T-cell (primary cell): ENCODE measurements at places on chromosomes 1 and 21. TPM values are rescaled to one million over a fixed set of nuclear protein-coding genes. Genes with fewer than 3 reads are reported as not detected.

The PTGFR gene
- not detected for total RNA-seq

The LRRC38 gene
- 0.13 TPM for total RNA-seq

The DCST2 gene
- 1.6 TPM for total RNA-seq

The PHLDA3 gene
- total RNA-seq = 5.8 TPM

The RXRG gene
- not detected for total RNA-seq

The LDLRAD1 gene
- total RNA-seq = not detected

The SH2D2A gene
- 110 TPM for total RNA-seq

The MRPL24 gene
- 32.7 TPM for total RNA-seq

The TGFB2 gene
- 0.06 TPM for total RNA-seq

The DYRK3 gene
- 1.6 TPM for total RNA-seq

The MATN1 gene
- 0.20 TPM for total RNA-seq

The SLC5A9 gene
- total RNA-seq = not detected

The SOX13 gene
- 9.4 TPM for total RNA-seq

The TACSTD2 gene
- not detected for total RNA-seq

The OR2W3 gene
- not detected for total RNA-seq

DNA sequence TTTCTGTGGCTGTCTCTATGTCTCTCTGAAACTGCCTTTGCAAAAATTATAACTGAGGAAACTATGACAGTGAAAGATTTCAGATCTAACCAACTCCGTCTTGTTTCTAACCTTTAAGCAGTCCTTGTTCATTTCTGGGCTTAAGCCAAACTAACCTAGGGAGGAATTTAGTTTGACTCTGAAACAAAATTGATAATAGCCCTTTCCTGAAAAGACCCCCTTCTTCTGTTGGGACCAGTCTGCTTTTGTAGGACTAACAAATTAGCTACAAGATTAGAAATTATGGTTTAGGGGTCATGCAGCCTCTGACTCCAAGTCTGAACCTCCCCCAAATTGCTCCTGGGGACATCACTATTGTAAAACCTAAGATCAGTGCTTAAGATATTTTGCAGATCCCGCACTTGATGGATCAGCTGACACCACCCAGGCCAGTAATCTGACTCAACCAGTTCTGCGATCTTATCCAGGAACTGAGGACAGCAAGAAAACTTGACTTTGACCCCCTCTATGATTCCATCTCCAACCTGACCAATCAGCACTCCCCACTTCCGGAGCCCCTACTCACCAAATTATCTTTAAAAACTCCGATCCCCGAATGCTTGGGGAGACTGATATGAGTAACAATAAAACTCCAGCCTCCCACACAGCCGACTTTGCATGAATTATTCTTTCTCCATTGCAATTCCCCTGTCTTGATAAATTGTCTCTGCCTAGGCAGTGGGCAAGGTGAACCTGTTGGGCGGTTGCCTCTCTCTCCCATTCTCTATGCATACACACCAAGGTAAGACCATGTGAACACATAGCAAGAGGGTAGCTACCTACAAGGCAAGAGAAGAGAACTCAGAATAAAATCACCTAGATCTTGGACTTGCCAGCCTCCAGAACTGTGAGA is 11.1 kb upstream of the TRIM63 start:
- DNase-seq = no peak

DNA sequence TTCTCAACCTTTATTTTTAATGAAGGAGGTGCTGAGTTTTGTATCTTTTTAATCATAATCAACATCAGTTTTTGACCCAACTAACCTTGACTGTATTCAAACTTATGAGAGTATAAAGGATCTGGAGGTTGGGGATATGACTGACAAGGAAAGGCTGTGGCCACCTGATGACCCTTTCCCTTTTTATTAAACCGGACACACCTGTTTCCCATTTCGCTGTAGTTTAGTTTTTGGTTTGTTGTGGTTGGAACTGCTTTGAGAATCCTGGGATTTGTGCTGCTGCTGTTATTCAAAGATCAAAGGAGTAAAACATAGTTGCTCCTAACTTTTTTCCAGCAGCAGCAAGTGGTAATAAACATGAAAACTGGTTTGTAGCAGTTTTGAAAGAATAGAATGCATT is 12.4 kb downstream of the PRPF38A start:
- DNase-seq = no peak

DNA sequence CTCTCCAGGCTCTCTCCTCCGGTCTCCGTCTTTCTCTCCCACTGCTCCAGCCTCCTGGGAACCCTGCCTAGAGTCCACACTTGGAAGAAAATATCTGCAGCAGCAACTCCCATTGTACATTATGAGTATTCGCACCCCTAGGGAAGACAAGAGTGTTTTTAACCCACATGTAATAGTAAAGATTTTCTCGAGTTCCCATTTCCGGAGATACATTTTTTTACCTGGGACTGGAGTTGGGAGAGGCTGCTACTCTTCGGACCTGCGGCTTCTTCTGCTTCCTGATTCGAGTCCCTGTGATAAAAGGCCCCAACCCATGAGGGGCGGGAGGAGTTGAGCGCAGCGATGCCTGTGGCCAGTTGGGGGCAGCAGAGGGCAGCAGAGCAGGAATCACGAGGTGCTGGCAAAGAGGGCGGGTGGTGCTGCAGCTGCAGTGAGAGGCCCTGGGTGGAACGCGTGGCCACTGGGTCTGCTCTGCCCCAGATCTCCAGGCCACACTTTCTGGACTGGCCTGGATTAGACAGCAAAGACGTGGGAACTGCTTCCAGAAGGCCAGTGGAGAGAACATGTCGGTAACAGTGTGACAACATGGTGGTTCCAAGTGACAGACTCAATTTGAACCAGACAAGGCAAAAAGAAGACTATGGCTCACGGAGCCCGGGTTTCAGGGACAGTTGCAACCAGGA is 221.0 kb upstream of the CSF3R start:
- DNase-seq = peak; percentile 41

- DNase-seq = no peak
Observed at GRCh38 chr1:180241716-180242544, 11.9 kb downstream of the LHX4 start.

GRCh38 chr1:70318191-70318590 is 36.3 kb downstream of the ANKRD13C start:
- no peak for DNase-seq

GRCh38 chr1:207039380-207040180 is 7.0 kb upstream of the C1orf116 start:
- DNase-seq = no peak

DNA sequence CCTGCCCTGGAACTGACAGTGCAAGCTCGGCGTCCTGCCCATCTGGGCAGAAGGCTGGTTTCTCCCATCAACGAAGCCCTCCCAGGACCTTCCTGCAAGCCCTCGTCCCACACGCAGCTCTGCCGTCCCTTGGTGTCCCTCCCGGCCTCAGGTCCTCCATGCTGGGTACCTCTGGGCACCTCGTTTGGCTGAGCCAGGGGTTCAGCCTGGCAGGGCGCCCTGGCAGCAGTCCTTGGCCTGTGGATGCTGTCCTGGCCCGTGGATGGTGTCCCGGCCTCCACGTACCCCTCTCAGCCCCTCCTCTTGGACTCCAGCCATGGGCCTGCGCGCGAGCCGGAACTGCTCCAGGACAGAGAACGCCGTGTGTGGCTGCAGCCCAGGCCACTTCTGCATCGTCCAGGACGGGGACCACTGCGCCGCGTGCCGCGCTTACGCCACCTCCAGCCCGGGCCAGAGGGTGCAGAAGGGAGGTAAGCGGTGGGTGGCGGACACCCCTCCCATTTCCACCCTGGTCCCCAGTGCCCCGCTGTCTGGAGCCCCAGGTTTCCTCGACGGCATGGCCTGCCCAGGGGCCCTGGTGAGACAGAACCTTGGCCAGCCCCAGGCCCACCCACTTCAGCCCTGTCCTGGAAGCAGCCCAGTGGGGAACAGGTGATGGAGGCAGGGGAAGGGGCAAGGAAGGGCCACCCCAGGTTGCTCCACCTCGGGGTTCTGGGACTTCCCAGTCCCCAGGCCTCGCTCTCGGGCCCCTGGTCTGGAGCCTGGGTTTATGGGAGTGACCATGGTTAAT is 3.5 kb downstream of the TNFRSF14 start:
- no peak for DNase-seq

- DNase-seq = no peak
Observed at GRCh38 chr1:27436204-27437159, 44.1 kb downstream of the GPR3 start.

DNA sequence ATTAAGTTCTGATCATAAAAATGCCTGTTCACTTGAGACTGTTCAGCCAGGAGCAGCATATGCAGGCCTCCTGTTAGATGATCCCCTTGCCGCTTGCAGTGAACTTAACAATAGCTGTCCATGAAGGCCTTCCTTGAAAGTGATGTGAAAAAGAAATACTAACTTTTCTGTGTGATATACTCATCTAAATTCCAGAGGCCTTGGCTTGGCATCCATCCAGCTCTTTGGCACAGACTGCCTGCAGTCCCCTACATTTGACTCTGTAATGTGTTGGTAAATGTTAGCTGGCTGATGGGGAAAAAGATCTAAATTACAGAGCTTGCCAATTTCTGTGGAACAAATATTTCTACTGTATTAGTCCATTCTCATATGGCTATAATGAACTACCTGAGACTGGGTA is 73.7 kb downstream of the KCNK2 start:
- DNase-seq = no peak

DNA sequence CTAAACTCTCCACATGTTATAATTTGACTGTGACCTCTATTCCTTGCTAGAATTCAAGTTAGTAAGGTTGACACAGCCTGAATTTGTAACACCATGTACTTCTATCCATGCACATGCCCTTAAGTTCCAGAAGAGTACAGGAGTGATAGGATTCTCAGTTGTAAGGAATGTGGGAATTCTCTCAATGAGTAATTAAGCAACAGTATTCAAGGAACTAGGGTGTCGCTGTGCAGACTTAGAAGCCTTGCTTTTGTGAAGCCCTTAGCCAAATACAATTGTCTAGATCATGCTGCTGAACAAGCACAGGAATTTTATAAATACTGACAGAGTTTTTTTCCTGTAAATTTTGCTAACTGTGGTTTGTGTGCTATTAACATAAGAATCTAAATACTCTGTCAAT is 276.3 kb upstream of the PTBP2 start:
- no peak for DNase-seq

- no peak for DNase-seq
Observed at GRCh38 chr21:36354918-36355680, 30.1 kb upstream of the CHAF1B start.

DNA sequence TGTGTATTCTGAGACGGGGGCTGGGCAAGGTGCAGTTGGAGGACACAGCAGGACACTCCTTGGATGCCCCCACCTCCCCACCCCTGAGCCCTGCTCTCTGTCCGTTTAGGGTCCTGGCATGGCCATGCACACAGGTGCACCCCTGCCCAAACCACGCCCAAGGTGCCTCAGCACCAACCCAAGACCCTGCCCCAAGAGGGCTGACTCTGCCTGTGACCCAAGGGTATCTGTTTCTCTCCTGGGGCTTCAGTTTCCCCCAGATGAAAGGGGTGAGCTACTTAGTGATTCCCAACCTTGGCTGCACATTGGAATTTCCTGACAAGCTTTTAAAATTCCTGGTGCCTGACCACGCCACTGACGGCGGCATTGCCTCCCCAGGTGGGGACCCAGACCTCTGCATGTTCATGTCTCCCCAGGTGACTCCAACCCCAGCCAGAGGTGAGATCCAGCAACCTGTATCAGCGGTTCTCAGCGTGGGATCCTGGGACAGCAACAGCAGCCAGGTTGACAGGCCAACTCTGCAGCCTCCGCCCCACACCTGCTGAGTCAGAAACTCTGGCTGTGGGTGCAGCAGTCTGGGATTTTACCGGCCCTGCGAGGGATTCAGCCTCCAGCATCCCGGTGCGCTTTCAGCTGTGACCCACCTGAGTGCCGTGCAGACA is 483.4 kb downstream of the NPHP4 start:
- DNase-seq = no peak

DNA sequence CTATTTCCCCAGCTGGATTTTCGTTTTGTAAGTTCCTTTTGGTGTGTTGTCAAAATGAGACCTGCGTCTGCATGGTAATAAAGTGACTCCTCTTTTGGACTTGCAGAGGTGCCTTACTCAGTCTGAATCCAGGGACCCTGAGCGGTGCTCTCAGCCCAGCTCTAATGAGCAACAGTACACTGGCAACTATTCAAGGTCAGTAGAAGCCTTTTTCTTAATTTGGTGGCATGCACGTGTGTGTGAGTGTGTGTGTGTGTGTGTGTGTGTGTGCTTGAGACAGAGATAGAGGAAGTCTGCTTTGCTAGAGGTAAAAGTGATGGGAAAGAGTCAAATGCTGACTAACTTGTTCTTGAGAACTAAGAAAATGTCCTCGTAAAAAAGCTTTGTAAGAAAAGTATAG is 105.4 kb downstream of the CD247 start:
- DNase-seq = no peak

DNA sequence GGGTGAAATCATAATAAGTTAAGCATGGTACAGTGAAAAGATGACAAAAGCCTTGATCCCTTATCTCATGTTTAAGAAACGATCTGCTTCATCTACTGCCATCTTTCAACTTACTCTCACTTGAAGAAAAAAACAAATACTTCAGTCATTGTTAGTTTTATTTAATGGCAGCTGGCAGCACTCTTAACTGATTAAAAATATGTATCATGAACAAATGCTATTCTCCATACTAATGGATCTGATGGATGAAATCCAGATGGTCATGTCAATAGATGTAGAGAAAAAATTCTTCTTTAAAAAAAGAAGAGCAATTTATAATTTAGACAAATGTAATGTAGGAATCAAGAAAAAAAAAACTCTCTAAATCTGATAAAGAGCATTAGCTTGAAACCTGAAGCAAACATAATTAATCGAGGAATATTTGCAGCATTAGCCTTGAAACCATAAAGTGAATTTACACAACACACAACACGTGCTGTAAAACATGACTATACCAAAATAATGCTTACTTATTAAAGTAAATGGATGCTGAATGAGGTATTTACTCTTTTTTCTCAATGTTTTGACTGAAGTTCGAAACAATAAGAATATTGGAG is 579.0 kb upstream of the ADAMTS5 start:
- no peak for DNase-seq

- DNase-seq = no peak
Observed at GRCh38 chr21:27390384-27390783, 423.5 kb upstream of the ADAMTS5 start.

GRCh38 chr1:1629430-1630190 is 2.4 kb upstream of the MMP23B start:
- peak; percentile 82 for DNase-seq

- no peak for DNase-seq
Observed at GRCh38 chr1:171355727-171356126, 41.7 kb downstream of the FMO4 start.

- DNase-seq = no peak
Observed at GRCh38 chr1:109573785-109574184, 25.4 kb downstream of the GNAI3 start.

DNA sequence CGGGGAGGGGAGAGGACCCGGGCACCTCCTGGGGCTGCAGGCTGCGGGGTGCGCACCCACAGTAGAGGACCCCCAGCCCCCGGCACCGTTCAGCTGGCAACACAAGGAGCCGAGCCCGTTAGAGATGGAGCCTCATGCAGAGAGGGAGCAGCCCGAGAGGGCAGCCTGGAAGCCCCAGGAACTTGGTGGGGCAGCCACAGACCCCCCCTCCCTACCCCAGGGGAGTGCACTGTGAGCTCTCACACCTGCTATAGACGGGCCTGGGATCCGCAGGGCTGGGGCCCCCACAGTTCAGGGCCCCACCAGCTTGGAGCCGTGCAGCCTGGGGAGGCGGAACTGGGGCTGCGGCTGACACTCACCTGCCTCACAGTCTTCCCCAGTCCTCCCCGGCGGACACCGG is 47.0 kb downstream of the ARHGEF16 start:
- no peak for DNase-seq
